Endothelial cell (in vitro differentiated cells): ENCODE measurements at places on chromosomes 16 and 17.
A peak's percentile ranks its signal among the peaks of the same experiment; 100 is the strongest.

DNA sequence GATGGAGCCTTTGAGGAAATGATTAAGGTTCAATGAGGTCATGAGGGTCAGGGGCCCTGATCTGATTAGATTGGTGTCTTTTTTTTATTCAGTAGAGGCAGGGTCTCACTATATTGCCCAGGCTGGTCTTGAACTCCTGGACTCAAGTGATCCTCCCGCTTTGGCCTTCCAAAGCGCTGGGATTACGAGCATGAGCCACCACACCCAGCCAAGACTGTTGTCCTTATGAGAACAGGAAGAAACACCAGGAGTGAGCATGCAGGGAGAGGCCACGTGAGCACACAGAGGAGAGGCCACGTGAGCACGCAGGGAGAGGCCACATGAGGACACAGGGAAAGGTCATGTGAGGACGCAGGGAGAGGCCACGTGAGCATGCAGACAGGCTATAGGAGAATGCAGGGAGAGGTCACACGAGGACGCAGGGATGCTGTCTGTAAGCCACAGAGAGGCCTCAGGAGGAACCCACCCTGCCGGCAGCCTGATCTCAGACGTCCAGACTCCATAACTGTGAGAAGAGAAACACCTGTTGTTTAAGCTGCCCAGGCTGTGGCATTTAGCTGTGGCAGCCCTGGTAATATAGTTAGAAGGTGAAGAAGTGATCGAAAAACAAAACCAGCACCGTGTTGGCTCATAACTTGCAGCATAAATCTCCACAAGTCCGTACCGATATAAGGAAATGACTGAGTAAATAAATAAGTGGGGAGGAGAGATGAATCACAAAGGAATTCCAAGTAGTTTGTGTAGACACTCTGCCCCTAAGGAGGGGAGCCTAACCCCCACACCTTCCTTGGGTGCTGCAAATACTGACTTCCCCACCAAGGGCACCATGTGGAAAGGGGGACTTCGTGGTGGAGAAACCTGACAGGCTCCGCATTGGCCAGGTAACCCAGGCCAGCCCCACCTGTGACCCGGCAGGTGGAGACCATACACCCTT is 14.6 kb upstream of the CSNK1D start:
- DNase-seq, result no peak

GRCh38 chr16:50868577-50868976 is 126.7 kb downstream of the CYLD start:
- DNase-seq, result no peak

DNA sequence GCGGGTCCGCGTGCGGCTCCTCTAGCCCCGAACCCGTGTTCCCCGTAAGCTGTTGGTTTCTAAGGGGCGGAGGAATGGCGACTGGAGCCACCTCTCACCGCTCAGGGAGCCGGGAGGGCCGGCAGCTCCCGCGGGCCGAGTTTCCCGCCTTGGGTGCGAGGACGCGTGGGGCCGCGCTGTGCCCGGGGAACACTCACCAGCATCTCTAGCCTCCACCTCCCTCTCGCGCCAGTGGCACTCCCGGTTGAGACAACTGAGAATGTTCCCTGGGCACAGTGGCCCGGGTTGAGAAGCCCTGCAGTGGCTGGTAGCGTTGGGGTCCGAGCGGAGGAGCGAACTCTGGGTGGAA is 560 bp downstream of the TELO2 start:
- no peak for DNase-seq

DNA sequence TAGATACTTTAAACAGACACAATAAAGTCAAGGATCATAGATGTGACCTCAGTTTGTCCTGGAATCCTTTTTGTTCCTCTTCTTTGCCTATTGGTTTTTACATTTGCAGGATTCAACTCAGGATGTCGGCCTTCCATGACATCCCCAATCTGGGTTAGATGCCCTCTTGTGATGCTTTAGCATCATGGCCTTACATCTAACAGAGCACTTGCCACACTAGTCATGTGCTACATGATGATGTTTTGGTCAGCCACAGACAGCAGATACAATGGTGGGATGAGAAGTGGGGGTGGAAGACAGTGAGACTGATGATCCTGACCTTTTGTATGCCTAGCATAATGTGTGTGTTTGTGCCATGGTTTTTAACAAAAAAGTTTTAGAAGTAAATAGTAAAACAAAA is 1.8 kb upstream of the SYNRG start:
- DNase-seq, result no peak

- DNase-seq, result no peak
Observed at GRCh38 chr17:1942066-1942365, 83.1 kb downstream of the RTN4RL1 start.

- DNase-seq, result no peak
Observed at GRCh38 chr17:49515196-49515770, 20.2 kb downstream of the NGFR start.

DNA sequence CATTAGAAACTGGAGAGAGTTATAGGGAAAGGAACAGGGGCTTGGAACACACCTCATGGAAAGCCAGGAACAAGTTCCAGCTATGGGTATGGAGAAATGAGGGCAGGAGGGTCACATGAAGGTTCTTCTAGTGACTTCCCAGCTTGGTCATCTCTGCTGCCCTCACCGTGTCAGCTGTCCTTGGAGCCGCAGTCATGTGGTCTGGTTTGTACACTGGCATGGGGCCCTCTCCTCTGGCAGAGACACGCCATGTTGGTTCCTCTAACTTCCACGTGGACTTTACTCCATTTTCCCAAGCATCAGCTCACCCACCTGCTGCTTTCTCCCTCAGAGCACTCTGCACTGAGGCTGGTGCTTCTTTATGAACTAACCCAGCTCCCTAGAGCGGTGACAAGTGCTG is 26.3 kb downstream of the MPG start:
- no peak for DNase-seq

- no peak for DNase-seq
Observed at GRCh38 chr16:2799859-2800226, 1.6 kb downstream of the PRSS41 start.

GRCh38 chr16:4755687-4756086 is 11.3 kb downstream of the ZNF500 start:
- DNase-seq, result no peak

DNA sequence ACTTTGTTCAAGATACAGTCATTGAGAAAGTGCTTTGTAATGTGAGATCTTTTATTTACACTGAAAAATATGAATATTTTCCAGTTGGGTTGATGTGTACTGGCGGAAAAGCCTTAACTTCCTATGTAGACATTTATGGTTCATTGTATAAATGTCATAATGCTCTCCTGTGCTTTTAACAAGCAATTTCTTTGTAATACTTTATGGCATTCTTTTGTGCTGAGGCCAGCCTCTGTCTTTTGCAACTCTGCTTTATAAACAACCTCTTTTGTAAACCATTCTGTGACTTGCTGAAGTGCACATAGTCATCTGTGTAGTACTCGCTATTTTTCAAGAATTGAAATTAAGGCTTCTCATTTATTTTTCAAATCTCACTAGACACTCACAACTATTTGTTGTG is 291.2 kb downstream of the CDH11 start:
- no peak for DNase-seq

GRCh38 chr16:72612256-72612655 is 435.7 kb downstream of the ZFHX3 start:
- DNase-seq, result no peak

- DNase-seq, result no peak
Observed at GRCh38 chr17:48442819-48443218, 12.8 kb upstream of the SKAP1 start.

DNA sequence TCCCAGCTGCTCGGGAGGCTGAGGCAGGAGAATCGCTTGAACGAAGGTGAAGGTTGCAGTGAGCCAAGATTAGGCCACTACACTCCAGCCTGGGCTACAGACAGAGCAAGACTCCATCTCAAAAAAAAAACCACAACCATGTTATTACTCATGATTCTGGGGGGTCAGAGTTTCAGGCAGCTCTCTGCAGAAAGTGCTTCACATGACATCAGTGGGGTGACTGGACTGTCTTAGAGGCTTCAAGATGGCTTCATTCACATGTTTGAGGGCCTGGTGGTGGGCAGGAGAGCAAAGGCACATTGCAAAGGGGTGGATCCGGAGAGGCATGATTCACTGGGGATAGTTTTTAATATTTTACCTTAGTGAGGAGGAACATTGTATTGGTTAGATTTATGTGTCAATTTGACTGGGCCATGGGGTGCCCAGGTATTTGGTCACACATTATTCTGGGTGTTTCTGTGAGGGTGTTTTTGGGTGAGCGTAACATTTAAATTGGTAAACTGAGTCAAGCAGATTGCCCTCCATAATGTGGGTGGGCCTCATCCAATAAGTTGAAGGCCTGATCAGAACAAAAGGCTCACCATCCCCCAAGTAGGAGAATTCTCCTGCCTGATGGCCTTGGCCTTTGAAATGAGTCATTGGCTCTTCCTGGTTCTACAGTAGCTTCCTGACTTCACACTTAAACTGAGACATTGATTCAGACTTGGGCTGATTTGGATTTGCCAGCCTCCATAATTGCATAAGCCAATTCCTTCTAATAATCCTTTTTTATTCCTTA is 109.8 kb downstream of the GOSR1 start:
- no peak for DNase-seq

DNA sequence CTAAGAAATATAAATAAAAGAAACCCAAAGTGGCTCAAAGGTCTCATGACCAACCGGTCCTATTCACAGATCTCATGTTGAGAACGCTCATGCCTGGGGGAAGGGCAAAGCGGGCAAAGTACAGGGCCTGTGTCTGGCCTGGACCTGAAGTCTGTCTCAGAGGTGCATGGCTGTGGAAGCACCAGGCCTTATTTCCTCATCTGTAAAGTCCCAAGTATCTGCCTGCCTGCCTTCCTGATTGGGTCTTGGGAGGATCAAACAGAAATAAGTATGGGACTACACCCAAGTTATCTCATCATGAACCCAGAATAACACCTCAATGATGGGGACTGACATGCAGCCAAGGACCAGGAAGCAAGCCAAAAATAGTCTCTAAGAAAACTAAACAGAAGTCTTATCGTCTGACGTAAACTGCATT is 14.2 kb downstream of the AXIN2 start:
- DNase-seq, result no peak

- no peak for DNase-seq
Observed at GRCh38 chr16:49940464-49941224, 84.4 kb upstream of the CNEP1R1 start.

- DNase-seq, result no peak
Observed at GRCh38 chr17:44159519-44160210, 10.8 kb upstream of the ASB16 start.

GRCh38 chr16:842711-843560 is 42.4 kb upstream of the GNG13 start:
- DNase-seq, result no peak

GRCh38 chr17:35161281-35161761 is 13.7 kb downstream of the UNC45B start:
- no peak for DNase-seq

DNA sequence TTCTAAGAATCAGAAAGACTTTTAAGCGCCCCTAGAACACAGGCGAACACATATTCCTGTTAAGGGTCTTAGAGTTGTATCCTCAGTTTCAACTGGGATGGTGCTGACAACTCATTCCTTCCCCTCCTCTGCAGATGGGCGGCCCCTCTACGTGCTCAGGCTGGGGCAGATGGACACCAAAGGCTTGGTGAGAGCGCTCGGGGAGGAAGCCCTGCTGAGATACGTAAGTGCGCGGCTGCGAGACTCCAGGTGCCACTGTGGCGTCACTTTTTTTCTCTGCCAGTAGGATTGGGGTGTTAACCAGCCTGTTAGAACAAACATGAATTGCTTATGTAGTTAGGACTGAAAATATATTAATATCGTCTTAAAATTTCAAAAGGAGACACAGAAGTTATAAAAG is 62.7 kb downstream of the SEC14L1 start:
- DNase-seq, result no peak

GRCh38 chr17:7177191-7177953 is 1.8 kb downstream of the ASGR1 start:
- peak; percentile 83 for DNase-seq

DNA sequence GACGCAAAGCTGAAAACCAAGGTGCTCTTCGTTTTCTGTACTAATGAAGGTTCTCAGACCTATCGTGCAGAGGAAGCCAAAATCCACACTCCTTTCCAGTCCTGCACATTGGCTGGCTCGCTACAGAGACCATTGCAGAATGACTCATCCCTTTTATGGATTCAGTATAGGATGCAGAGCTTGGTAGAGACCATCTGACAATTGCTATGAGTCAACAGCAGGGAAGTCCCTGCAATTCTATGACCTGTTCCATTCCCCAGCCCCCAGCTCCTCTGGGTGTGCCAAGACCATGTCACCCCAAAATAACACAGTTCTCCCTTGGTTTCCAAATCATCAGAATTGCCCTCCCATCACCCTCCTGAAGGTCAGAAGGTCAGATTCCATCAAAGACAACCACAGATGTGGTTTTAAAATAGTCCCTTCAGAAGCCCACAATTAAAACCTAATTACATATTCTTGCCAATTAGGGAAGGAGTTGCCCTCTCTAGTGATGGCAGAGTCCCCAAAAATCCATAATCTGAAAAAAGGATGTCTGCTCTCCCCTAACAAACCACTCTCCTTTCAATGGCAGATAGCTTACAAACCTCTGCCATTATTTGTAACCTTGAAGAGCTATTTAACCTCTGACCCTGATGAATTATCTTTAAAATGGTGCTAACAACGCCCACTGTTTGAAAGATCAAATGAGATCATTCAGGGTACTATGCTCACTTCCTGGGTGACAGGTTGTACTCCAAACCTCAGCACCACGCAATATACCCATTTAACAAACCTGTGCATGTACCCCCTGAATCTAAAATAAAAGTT is 108.2 kb upstream of the RBBP6 start:
- DNase-seq, result no peak

- DNase-seq, result no peak
Observed at GRCh38 chr17:74740173-74740572, 3.1 kb downstream of the RAB37 start.

- DNase-seq, result no peak
Observed at GRCh38 chr16:81647527-81647926, 131.6 kb upstream of the PLCG2 start.

GRCh38 chr17:20938988-20939615 is 103.7 kb downstream of the USP22 start:
- DNase-seq, result no peak

- peak; percentile 76 for DNase-seq
Observed at GRCh38 chr17:1203111-1203966, 23.6 kb upstream of the ABR start.

GRCh38 chr16:57479976-57480753 is 6.1 kb downstream of the DOK4 start:
- DNase-seq, result no peak

- DNase-seq, result no peak
Observed at GRCh38 chr17:21210411-21211076, 3.4 kb downstream of the TMEM11 start.

GRCh38 chr16:503150-504071 is 24.1 kb upstream of the CAPN15 start:
- no peak for DNase-seq

GRCh38 chr16:86775511-86775921 is 197.2 kb downstream of the FOXL1 start:
- no peak for DNase-seq

DNA sequence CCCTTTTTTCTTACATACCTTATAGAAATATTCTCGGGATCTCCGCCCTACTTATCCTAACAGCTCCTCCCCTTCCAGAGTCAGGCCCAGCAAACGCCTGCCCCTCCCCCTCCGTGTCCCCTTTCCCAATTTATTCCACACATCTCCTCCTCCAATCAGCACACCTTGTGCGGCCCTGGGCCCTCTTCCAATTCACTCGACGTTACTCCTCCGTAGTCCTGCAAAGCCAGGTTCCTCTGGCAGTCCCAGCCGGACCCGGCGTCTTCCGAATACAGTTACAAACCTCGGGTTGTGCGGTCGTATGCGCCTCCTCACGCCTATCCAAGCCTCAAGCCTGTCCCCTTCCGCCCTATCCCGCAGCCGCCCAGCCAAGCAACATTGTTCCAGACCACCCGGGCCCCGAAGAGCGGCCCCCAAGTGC is 677 bp downstream of the CBX1 start:
- peak; percentile 35 for DNase-seq

- peak; percentile 8 for DNase-seq
Observed at GRCh38 chr16:6483469-6484033, 849.1 kb upstream of the RBFOX1 start.
